ENCODE measurements at places on chromosomes 16 and 17.

- DNase-seq = peak; percentile 40
These were observed 3.2 kb downstream of the ZSCAN10 start for GRCh38 chr16:3095869-3096268.

GRCh38 chr16:30416047-30416603 lies 8.7 kb downstream of the ZNF771 start:
- no peak for DNase-seq

- DNase-seq = no peak
These were observed 114.3 kb downstream of the ABCC1 start for GRCh38 chr16:16063683-16064082.

GRCh38 chr17:63426917-63427308 lies 19.2 kb downstream of the CYB561 start:
- no peak for DNase-seq

DNA sequence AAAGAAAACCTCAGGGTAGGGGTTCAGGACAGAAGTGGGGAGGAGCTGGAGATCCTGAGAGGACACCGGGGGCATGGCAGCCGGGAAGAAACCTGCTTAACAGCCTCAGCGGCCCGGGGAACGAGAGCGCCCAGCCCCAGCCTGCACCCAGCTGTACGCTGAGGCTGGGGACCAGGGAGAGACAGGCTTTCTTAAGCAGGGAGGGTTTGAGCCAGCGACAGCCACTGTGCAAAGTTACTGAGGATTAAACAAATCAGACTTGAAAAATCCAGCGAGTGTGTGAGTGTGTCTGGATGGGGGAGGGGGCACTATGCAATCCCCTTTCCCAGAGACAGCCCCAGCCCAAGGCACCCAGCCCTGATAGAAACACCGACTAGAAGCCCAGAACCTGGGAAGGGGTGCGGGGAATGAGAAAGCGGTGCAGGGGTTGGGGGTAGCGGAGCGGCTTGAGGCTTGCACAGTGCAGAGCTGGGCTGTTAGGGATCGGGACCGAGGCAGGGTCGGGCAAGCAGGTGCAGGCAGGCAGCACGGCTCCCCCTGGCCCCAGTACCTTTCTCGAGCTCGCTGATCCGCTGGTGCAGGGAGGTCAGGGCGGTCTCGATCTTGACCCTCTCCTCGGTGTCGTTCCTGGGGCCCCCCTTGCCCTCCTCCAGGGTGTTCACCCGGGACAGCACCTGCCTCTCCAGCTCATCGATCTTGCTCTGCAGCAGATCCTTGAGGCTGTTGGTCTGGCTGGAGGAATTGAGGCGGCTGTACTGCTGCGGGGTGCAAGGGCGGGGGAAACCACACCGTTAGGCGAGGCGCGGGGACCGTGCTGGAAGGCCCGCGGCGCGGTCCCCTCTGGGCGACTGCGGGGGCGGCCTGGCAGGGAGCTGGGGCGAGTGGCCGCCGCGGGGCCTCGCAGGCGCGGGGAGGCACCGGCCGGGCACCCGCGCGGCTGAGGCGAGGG lies 1.2 kb downstream of the NPTX1 start:
- DNase-seq = no peak

- no peak for DNase-seq
These were observed 109.6 kb upstream of the CDH5 start for GRCh38 chr16:66256919-66257318.

DNA sequence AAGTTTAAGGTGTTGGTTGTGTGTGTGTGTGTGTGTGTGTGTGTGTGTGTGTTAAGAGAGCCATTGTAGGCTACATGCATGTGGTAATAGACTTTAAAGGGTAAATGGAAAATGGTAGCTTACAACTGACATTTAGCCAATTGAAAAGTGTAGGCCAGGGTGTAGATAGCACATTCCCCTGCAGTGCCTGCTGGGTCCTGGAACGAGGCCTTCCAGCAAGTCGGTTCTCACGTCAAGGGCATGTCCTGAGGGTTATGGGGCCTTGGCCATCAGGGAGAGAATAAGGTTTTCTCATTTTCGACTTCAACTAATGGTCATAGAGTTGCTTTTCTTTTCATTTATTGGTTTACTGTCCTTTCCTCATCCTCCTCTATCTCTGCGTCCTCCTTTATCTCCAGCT lies 65.1 kb downstream of the RPTOR start:
- no peak for DNase-seq

Measured in T-helper 2 cell (primary cell).